ENCODE measurements at places on chromosomes 6 and 20.

GRCh38 chr6:144250276-144250675, 34.9 kb upstream of the UTRN start:
- DNase-seq, result no peak

- DNase-seq, result no peak
Observed at GRCh38 chr6:14985366-14985765, 260.5 kb upstream of the JARID2 start.

GRCh38 chr6:146868671-146869209, 270.0 kb downstream of the ADGB start:
- DNase-seq, result no peak

DNA sequence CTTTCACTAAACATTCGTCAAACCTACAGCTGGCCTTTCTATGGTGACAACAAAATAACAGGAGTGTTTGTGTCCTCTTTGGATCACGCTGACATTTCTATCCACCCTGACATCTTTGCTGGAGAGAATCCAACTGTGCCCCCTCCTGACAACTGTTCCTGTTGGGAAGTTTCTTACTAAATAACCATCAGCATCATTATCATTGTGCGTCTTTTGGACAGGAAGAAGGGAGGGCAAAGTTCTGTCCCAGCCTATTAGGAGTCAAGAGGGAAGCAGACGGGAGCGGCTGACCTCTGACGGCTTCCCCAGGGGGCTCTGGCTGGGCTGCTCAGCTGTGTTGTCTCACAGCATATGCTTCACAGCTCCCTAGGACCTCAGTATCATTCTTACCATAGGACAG, 195.9 kb upstream of the SULF2 start:
- DNase-seq, result no peak

DNA sequence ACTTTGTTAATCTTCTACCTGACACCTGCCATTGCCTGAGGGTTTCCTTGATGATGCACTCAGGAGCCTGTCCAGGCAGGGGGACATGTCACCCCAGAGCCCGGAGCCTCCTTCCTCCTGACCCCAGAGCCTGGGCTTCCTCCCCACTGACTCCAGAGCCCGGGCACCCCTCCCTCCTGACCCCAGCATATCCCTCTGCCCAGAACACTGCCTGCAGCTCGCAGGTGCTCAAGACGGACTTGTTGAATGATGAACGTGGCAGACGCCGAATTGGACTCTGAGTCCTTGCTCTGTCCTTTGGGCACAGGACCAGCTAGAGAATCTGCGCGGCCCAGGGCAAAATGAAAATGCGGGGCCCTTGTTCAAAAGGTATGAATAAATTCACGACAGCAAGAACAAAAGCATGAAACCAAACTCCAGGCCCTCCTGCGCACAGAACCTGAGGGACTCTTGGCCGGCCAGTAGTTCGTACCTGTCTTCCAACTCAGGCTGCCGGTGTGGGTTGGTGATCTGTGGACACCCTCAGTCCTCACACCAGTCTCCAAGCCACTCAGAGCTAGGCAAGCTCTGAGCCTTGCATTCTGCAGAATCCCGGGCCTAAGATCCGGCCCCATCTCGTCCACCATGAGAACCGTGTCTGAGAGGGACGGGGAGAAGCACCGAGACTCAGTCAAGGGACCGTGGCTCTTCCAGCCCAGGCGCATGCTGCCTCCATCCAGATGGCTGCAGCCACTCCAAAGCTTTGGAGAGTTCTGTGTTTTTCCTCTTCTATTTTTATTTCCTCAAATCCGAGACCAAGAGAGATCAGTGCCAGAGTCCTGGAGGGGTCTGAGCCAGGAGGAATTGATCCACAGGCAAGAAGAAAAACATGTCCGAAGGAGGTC, 104.7 kb downstream of the BMP7 start:
- no peak for DNase-seq
